ENCODE measurements at places on chromosomes 5 and 9.
A peak's percentile ranks its signal among the peaks of the same experiment; 100 is the strongest.

GRCh38 chr5:8710426-8710930, 835.4 kb downstream of the SEMA5A start:
- no peaks in the 10 kb centered on the region for H3K36me3 ChIP-seq
- no peaks in the 10 kb centered on the region for H3K27me3 ChIP-seq
- no peaks in the 10 kb centered on the region for H3K4me1 ChIP-seq
- no peak for DNase-seq

GRCh38 chr9:38371495-38371894, 21.0 kb upstream of the ALDH1B1 start:
- peaks cover 6% of the 10 kb centered on the region for H3K27me3 ChIP-seq
- DNase-seq: peak; percentile 68
- no peak overlapping the region for H3K4me3 ChIP-seq
- H3K27ac ChIP-seq: no peak overlapping the region
- H3K4me1 ChIP-seq: no peaks in the 10 kb centered on the region
- no peaks in the 10 kb centered on the region for H3K36me3 ChIP-seq

GRCh38 chr5:159912033-159912800, 4.1 kb upstream of the ADRA1B start:
- peaks cover 34% of the 10 kb centered on the region for H3K27me3 ChIP-seq
- H3K4me1 ChIP-seq: peaks cover 5% of the 10 kb centered on the region
- no peak overlapping the region for H3K4me3 ChIP-seq
- H3K27ac ChIP-seq: no peak overlapping the region
- DNase-seq: no peak

GRCh38 chr9:86275962-86276361, 6.4 kb downstream of the ISCA1 start:
- no peak overlapping the region for H3K27ac ChIP-seq
- peak; percentile 49 for DNase-seq
- no peaks in the 10 kb centered on the region for H3K27me3 ChIP-seq
- H3K36me3 ChIP-seq: peaks cover 36% of the 10 kb centered on the region
- no peak overlapping the region for H3K4me3 ChIP-seq

All from activated CD4-positive, alpha-beta T cell treated with anti-CD3 and anti-CD28 coated beads, Interleukin-2, amount 10 ng/mL, durations not matched to agents 24 days and 14 days (primary cell).